ENCODE measurements at places on chromosomes 1 and 21. TPM values are rescaled to one million over a fixed set of nuclear protein-coding genes. Genes with fewer than 3 reads are reported as not detected.

TMEM61 gene
- 2.7 TPM for total RNA-seq

AVPR1B gene
- not detected for total RNA-seq

KCNE2 gene
- not detected for total RNA-seq

ARMH1 gene
- total RNA-seq: 14.5 TPM

GRCh38 chr1:238450976-238451375, 560.3 kb upstream of the ZP4 start:
- no peak for DNase-seq

- DNase-seq: no peak
Measured at GRCh38 chr1:47031585-47031984, 8.1 kb downstream of the CYP4X1 start.

DNA sequence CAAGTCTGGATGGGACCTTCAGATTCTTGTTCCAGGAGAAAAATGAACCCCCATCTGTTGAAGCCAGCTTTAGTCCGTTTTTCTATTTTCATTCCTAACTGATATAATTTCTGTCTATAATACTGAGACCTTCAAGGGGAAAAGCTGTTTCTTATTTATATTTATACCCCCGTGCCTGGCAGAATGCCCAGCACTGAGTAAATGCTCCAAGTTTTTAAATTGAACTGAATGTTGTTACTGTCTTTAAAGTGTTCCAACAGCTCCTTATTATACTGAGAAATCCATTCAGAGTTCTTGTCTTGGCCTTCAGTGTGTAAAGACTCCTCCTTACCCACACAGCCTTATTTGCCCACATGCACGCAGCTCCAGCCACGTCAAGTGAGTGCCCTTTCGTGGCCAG, 178.6 kb upstream of the HMGB4 start:
- DNase-seq: no peak

GRCh38 chr1:186239171-186239570, 135.9 kb downstream of the TPR start:
- DNase-seq: no peak

GRCh38 chr1:230371923-230372703, 54.0 kb downstream of the PGBD5 start:
- DNase-seq: no peak

Measured in lower lobe of right lung (tissue), 2 donors.